Muscle of back (tissue), 13 donors: ENCODE measurements at places on chromosomes 5 and 9. TPM values are rescaled to one million over a fixed set of nuclear protein-coding genes. Genes with fewer than 3 reads are reported as not detected.

GRAMD2B gene
- polyA plus RNA-seq, result 13.6 TPM

DNA sequence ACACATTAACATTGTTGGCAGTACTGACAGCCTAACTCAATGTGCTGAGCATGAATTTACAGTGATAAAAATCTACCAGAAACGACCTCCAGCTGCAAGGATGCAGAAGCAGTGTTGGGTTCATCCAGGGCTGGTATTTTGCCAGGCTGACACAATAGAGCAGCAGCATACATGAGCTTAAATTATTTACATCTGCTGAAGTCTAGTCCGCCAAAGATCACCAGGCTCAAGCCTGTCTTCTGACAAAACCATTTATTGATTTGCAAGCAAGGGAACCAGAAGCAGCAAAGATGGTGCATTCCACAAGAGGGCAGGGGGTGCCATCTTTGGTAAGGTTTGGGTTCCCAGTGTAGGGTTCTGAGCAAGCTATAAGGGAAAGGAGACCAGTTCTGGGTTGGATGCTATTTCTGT lies 8.7 kb upstream of the C5orf34 start:
- peak; percentile 20 for DNase-seq

DNA sequence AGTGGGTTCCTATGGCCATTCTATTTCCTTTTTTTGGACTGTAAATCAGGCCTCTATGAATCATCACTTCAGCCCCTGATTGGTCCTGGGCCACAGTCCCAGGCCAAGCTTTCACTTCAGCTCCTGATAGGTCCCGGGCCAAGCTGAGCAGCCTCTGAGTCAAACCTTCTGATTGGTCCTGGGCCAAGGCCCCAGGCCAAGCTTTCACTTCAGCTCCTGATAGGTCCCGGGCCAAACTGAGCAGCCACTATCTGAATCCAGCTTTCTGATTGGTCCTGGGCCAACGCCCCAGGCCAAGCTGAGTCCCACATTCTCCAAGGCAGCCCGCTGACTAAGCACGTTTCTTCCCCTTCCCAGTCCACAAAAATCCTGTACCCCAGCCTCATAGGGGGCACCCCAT lies 1972.9 kb upstream of the ACO1 start:
- no peak for DNase-seq

DNA sequence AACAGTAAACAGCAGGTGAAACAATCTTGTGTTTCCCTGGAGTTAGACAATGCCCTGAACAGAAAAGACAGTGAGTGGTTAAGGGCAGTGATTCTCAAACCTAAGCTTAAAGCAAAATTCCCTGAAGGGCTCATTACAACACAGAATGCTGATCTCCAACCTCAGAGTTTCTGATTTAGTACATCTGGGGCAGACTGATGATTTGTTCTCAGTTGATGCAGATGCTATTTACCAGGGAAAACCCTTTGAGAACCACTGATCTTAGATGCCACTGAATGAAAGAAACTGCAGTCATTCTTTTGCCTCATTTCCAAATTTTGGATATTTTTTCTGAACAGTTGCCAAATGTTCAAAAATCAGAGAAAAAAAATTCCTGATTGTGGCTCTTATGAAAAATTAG lies 18.7 kb upstream of the ADAM19 start:
- DNase-seq, result no peak

- DNase-seq, result no peak
These were observed 3.2 kb downstream of the DOLPP1 start for GRCh38 chr9:129084087-129084486.

DNA sequence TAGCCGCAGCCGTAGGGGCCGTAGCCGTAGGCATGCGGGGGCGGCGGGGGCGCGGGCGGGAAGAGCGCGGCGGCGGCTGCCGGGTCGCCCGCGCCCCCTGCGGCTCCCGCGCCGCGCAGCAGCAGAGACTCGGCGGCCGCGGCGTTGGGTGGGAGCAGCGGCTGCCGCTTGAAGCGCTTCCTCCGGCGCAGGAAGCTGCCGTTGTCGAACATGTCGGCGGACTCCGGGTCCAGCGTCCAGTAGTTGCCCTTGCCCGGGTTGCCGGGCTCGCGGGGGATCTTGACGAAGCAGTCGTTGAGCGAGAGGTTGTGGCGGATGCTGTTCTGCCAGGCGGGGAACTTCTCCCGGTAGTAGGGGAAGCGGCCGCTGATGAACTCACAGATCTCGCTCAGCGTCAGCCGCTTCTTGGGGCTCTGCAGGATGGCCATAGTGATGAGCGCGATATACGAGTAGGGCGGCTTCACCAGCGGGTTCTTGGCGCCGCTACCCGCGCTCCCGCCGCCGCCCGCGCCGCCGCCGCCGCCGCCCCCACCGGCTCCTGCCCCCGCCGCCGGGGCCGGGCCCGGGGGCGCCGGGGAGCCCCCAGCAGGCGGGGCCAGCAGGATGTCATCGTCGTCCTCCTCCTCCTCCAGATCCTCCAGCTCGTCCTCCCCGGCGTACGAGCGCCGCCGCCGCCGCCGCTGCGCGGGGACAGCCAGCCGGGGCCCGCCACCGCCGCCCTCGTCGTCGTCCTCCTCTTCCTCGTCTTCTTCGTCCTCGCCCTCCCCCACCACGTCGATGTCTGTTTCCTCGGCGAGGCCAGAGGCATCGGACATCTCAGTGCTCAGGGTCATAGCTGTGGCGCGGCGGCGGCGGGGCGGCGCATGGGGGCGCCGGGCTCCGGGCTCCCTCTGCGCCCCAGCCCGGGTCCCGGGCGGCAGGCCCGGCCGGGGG lies 781 bp downstream of the FOXD1 start:
- DNase-seq, result no peak

SLC36A2 gene
- 0.04 TPM for polyA plus RNA-seq
